ENCODE measurements at places on chromosomes 2 and 18. TPM values are rescaled to one million over a fixed set of nuclear protein-coding genes. Genes with fewer than 3 reads are reported as not detected.

Gene PRKD3
- 18.7 TPM for total RNA-seq

DNA sequence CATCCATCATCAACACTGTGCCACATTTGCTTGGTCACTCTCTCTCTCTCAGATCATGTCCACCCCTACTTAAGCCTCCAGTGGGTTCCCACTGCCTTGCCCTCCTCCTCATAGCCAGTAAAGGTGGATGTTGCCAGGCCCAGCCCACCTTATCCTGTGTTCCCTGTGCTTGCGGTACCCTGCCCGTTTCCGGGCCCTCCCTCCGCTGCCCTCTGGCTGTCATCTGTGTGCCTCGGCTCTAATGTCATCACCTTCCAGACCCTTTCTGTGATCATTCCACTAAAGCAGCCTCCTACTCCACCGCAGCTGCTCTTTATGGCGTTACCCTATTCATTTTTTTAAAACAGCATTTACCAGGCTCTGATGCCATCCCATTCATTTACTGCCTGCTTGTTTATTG lies 305.7 kb upstream of the SKOR2 start:
- H3K4me3 ChIP-seq = no peak overlapping the region
- H3K27ac ChIP-seq = no peak overlapping the region
- DNase-seq = no peak
- H3K36me3 ChIP-seq = no peaks in the 10 kb centered on the region

- DNase-seq = no peak
- peaks cover 13% of the 10 kb centered on the region for H3K4me1 ChIP-seq
- no peaks in the 10 kb centered on the region for H3K36me3 ChIP-seq
- H3K4me3 ChIP-seq = no peak overlapping the region
- H3K27me3 ChIP-seq = peaks cover 10% of the 10 kb centered on the region
These were observed 210.6 kb downstream of the AGPS start for GRCh38 chr2:177603181-177603580.

Gene OTOS
- not detected for total RNA-seq

DNA sequence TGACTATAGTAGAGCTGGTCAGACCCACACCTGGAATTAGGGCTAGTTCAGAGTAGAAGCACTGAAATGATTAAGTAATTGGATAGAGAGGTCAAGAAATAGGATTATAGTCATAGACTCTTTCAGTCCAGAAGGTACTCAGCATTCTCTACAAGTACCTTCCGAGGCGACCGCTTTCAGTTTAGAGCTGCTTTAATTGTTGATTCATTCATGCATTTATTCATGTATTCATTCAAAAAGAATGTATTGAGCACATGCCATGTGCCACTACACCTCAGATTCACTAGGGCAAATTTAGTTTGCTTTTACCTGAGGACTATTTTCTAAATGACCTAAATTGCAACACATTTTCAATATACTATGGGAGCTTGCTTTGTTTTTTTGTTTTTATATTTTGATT lies 48.7 kb downstream of the CRIM1 start:
- no peak overlapping the region for H3K4me3 ChIP-seq
- no peaks in the 10 kb centered on the region for H3K36me3 ChIP-seq
- H3K4me1 ChIP-seq = no peaks in the 10 kb centered on the region
- DNase-seq = no peak
- no peak overlapping the region for H3K27ac ChIP-seq

Gene INHBB
- not detected for total RNA-seq

- H3K27me3 ChIP-seq = no peaks in the 10 kb centered on the region
- H3K4me3 ChIP-seq = no peak overlapping the region
- H3K36me3 ChIP-seq = no peaks in the 10 kb centered on the region
- H3K27ac ChIP-seq = no peak overlapping the region
These were observed 122.2 kb downstream of the CAPN13 start for GRCh38 chr2:30684996-30685395.

GRCh38 chr2:218221000-218221399 lies 4.0 kb downstream of the ARPC2 start:
- H3K4me3 ChIP-seq = peak overlapping the region; percentile 94
- no peaks in the 10 kb centered on the region for H3K27me3 ChIP-seq
- H3K27ac ChIP-seq = peak overlapping the region; percentile 93
- peaks cover 73% of the 10 kb centered on the region for H3K4me1 ChIP-seq
- H3K36me3 ChIP-seq = peaks cover 89% of the 10 kb centered on the region
- DNase-seq = peak; percentile 21

GRCh38 chr2:38095079-38095995 lies 19.4 kb upstream of the CYP1B1 start:
- peaks cover 36% of the 10 kb centered on the region for H3K27me3 ChIP-seq
- peaks cover 32% of the 10 kb centered on the region for H3K4me1 ChIP-seq
- H3K36me3 ChIP-seq = no peaks in the 10 kb centered on the region
- DNase-seq = no peak
- H3K27ac ChIP-seq = no peak overlapping the region

Gene CDH19
- not detected for total RNA-seq

Gene TMEM237
- 24.0 TPM for total RNA-seq

Gene BAZ2B
- total RNA-seq = 7.4 TPM

- H3K27ac ChIP-seq = peak overlapping the region; percentile 97
- peaks cover 16% of the 10 kb centered on the region for H3K36me3 ChIP-seq
- DNase-seq = peak; percentile 88
- H3K4me3 ChIP-seq = peak overlapping the region; percentile 64
- H3K27me3 ChIP-seq = no peaks in the 10 kb centered on the region
- peaks cover 90% of the 10 kb centered on the region for H3K4me1 ChIP-seq
These were observed 204.5 kb downstream of the ARL4C start for GRCh38 chr2:234292205-234292961.

DNA sequence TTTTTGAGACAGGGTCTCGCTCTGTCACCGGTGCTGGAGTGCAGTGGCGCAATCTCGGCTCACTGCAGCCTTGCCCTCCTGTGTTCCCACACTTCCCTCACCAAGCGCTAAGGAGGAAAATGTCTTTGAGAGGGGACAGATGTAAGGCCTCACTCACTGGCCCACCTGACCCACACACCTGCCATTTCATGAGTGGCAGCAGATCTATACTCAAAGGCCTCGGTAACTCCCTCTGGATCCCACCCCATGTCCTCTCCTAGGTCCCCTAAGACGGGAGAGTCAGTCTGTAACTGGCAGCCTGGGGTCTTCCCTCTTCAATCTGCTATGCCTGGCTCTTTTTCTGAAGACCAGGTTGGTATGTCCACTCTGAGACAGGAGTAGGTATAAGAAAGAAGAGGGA lies 12.9 kb downstream of the TMEM247 start:
- H3K36me3 ChIP-seq = no peaks in the 10 kb centered on the region
- no peaks in the 10 kb centered on the region for H3K4me1 ChIP-seq
- H3K27me3 ChIP-seq = no peaks in the 10 kb centered on the region
- no peak overlapping the region for H3K27ac ChIP-seq
- peak; percentile 17 for DNase-seq

- peaks cover 64% of the 10 kb centered on the region for H3K36me3 ChIP-seq
- DNase-seq = no peak
- no peak overlapping the region for H3K4me3 ChIP-seq
These were observed 53.4 kb downstream of the LPIN1 start for GRCh38 chr2:11799826-11800225.

GRCh38 chr2:150698016-150698661 lies 210.7 kb upstream of the RND3 start:
- H3K4me3 ChIP-seq = no peak overlapping the region
- no peaks in the 10 kb centered on the region for H3K36me3 ChIP-seq
- no peak for DNase-seq
- H3K27ac ChIP-seq = no peak overlapping the region
- H3K4me1 ChIP-seq = no peaks in the 10 kb centered on the region
- H3K27me3 ChIP-seq = no peaks in the 10 kb centered on the region

DNA sequence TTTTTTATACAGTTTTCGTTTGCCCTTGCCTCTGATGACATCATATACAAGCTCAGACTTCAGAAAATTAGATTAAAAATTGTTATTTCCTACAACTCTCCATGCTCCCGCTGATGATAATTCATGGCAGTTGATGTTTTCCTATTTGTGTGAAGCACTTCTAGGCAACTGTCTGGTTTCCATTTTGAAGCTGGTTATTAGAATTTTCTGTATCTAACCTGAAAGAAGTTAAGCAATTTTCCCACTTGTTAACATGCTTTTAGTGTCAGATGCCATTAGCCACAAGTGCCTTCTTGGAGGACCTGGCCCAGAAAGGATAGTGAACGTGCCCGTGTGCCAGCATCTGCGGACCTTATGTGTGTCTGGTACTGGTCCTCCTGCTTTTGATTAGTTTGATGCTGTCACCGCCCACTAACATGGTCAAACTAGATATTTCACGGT lies 347.6 kb upstream of the RAB12 start:
- H3K27me3 ChIP-seq = no peaks in the 10 kb centered on the region
- H3K4me1 ChIP-seq = no peaks in the 10 kb centered on the region
- no peak overlapping the region for H3K27ac ChIP-seq
- no peaks in the 10 kb centered on the region for H3K36me3 ChIP-seq

Gene PJVK
- total RNA-seq = 0.50 TPM

Gene SIX3
- 0.10 TPM for total RNA-seq

Gene TXNDC2
- not detected for total RNA-seq

DNA sequence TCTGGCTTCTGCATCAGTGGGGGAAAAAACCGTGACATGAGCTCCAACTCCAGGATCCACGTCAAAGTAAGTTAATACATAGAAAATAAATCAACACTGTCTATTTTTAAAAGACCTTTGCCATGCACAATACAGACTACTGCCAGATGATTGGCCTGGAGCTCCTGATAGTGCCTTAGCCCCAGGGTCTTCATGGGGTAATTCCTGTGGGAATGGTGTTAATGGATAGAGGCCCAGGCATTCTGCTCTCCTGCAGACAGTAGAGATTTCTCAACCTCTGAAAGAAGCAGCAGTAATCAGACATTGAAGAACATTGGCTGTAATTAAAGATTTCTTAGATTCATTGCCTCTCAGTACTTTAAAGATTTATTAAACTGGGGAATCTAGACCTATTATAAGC lies 4.3 kb upstream of the PLCL1 start:
- H3K4me1 ChIP-seq = peaks cover 10% of the 10 kb centered on the region
- H3K4me3 ChIP-seq = no peak overlapping the region
- H3K36me3 ChIP-seq = no peaks in the 10 kb centered on the region
- no peak for DNase-seq
- H3K27ac ChIP-seq = no peak overlapping the region

DNA sequence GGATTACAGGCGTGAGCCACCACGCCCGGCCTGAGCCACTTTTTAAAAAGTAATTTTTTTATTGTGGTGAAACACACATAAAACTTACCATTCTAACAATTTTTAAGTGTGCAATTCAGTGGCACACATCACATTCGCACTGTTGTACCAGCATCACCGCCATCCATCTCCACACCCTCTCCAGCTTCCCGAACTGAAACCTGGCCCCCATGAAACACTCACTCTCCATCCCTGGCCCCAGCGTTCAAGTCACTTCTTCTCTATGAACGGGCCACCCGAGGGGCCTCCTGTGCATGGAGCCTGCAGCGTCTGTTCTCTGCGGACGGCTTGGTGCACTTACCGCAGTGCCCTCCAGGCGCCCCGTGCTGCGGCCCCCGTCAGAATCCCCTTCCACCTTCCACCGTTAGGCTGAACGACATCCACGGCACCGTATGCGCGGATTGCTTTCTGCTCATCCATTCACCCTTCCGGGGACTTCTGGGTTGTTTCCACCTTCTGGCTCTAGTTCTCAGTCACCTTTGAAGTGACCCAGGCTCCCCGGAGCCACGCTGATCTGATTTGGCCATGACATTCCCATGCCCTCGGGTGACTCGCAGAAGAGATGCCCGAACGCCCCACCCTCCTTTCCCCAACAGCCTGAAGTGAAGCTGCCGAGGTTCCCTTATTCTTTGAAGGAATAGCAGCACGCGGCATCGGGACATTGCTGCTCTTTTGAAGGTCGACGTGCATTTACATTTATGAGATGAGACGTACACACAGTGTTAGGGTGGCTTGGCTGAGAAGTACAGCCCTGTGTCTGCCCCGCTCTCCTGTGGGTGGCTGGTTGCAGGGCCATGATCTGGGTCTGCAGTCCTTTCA lies 134.4 kb downstream of the MBP start:
- no peak overlapping the region for H3K27ac ChIP-seq
- no peak for DNase-seq
- H3K27me3 ChIP-seq = peaks cover 18% of the 10 kb centered on the region
- H3K36me3 ChIP-seq = no peaks in the 10 kb centered on the region

DNA sequence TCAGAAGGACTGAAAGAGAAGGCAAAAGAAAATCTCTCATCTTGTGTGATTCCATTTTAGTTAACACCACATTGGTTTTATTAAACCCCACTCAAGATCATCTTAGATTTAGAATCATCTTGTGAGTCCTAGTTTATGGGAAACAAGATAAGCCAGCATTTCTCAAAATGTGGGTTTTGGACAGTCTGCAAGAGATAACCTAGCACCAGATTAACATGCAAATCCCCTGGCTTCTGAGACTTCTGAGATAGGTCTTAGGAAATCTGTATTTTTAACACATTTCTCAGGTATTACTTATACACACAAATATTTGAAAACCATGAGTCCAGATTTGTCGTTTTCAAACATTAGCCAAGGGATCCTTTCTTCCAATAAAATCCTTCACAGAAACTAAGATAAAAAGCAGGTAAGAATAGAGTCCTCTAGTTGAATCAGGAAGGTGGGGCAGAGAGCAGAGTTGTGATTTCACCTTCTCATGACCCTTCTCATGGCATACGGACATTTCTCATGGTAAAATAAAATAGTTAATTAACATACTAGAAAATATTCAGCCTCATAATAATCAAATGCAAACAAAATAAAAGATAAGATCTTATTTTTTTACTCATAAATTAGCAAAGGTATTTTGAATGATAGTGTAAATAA lies 287.2 kb upstream of the FN1 start:
- no peak for DNase-seq
- no peaks in the 10 kb centered on the region for H3K4me1 ChIP-seq
- H3K4me3 ChIP-seq = no peak overlapping the region
- no peaks in the 10 kb centered on the region for H3K27me3 ChIP-seq
- H3K36me3 ChIP-seq = no peaks in the 10 kb centered on the region

- H3K36me3 ChIP-seq = no peaks in the 10 kb centered on the region
- peak; percentile 47 for DNase-seq
- H3K27me3 ChIP-seq = no peaks in the 10 kb centered on the region
- H3K27ac ChIP-seq = peak overlapping the region; percentile 51
These were observed 161.3 kb downstream of the DTNA start for GRCh38 chr18:34871435-34871834.

DNA sequence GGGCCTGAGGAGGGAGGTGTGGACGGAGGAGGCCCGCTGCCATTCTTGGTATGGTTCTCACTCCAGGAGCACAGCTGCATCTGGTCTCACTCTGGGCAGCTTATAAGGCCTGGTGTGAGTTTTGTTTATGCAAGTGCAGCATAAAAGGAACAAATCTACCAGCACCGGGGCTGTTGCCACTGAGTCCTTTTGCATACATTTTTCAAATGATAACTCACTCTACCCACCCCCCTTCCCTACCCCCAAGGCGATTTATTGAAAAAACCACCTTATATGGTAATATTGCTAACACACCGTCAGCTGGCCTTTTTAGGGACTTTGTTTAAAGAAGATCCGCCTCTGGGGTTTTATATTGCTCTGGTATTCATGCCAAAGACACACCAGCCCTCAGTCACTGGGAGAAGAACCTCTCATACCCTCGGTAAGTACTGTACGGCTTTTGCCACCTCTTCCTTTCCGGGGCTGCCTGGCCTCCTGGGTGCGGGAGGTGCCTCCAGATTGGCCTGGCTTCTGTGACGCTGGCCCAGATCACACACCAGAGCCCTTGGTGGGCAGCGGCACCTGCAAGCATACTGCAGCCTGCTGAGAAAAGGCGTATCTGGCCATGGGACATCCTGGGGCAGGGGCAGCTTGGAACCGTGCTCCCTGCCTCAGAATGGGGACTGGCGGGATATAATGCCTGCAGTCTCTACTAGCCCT lies at the start of gene ACTG2:
ACTG2 (plus strand) TSS at position 378 of the 699 bp plus-strand sequence. CDS start 8,304 bp downstream, outside the sequence.
- H3K27ac ChIP-seq = peak within 1 kb of the TSS; percentile 11
- H3K27me3 ChIP-seq = no peaks in the 10 kb centered on the region
- H3K36me3 ChIP-seq = no peaks in the 10 kb centered on the region
- DNase-seq = no peak
- H3K4me1 ChIP-seq = peaks cover 50% of the 10 kb centered on the region
